ENCODE measurements at places on chromosomes 2 and 18.

- no peak for DNase-seq
- no peaks in the 10 kb centered on the region for H3K4me1 ChIP-seq
- no peaks in the 10 kb centered on the region for H3K27me3 ChIP-seq
These were observed 666.8 kb downstream of the NR4A2 start for GRCh38 chr2:155665704-155666103.

GRCh38 chr2:123035541-123035940 is 989.5 kb upstream of the CNTNAP5 start:
- no peak for DNase-seq
- H3K27ac ChIP-seq, result no peak overlapping the region
- no peaks in the 10 kb centered on the region for H3K36me3 ChIP-seq
- no peaks in the 10 kb centered on the region for H3K27me3 ChIP-seq

- H3K27me3 ChIP-seq, result no peaks in the 10 kb centered on the region
- H3K4me3 ChIP-seq, result no peak overlapping the region
- peaks cover 3% of the 10 kb centered on the region for H3K4me1 ChIP-seq
- no peak overlapping the region for H3K27ac ChIP-seq
- no peaks in the 10 kb centered on the region for H3K36me3 ChIP-seq
These were observed 3.6 kb upstream of the RNF144A start for GRCh38 chr2:6913415-6914157.

DNA sequence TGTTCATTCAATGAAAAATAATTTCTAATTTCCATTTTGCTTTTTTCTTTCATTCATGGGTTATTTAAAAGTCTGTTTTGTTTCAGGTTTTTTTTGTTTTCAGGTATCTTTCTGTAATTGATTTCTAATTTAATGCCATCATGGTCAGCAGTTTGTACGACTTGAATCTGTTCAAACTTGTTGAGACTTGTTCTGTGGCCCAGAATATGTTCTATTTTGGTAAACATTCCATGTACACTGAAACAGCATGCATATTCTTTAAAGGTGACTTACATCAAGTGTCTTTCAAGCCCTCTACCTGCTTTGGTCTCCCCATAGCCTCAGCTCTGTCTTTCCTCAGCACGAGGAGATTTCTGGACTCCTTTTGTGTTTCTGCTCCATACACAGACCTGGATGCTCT is 49.1 kb downstream of the CYP1B1 start:
- no peak for DNase-seq
- H3K4me3 ChIP-seq, result no peak overlapping the region
- no peaks in the 10 kb centered on the region for H3K36me3 ChIP-seq
- no peak overlapping the region for H3K27ac ChIP-seq

DNA sequence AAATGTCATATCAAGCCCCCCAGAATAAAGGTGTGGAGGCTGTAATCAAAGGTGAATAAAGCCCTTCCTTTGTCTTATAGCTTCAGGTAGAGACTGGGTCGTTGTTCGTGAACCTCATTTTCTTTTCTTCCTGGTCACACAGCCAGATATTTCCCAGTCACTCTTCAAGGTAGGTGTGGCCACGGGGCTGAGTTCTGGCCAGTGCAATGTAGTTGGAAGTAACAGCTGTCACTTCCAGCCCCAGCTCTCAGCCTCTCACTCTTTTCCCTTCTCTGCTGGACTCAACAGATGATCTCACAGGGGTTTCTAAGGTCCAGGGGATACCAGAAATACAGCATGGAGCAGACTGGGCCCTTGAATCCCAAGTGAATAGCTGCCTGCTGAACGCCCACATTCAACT is 15.8 kb upstream of the TRPM8 start:
- H3K27me3 ChIP-seq, result no peaks in the 10 kb centered on the region
- no peak overlapping the region for H3K4me3 ChIP-seq
- no peaks in the 10 kb centered on the region for H3K36me3 ChIP-seq
- H3K27ac ChIP-seq, result no peak overlapping the region
- no peaks in the 10 kb centered on the region for H3K4me1 ChIP-seq

GRCh38 chr2:98140210-98140609 is 53.2 kb downstream of the VWA3B start:
- no peaks in the 10 kb centered on the region for H3K4me1 ChIP-seq
- no peak overlapping the region for H3K27ac ChIP-seq
- no peak overlapping the region for H3K4me3 ChIP-seq
- no peaks in the 10 kb centered on the region for H3K36me3 ChIP-seq

GRCh38 chr18:2009942-2010697 is 561.2 kb downstream of the METTL4 start:
- no peaks in the 10 kb centered on the region for H3K36me3 ChIP-seq
- no peak for DNase-seq
- no peaks in the 10 kb centered on the region for H3K4me1 ChIP-seq
- no peak overlapping the region for H3K4me3 ChIP-seq
- no peaks in the 10 kb centered on the region for H3K27me3 ChIP-seq

DNA sequence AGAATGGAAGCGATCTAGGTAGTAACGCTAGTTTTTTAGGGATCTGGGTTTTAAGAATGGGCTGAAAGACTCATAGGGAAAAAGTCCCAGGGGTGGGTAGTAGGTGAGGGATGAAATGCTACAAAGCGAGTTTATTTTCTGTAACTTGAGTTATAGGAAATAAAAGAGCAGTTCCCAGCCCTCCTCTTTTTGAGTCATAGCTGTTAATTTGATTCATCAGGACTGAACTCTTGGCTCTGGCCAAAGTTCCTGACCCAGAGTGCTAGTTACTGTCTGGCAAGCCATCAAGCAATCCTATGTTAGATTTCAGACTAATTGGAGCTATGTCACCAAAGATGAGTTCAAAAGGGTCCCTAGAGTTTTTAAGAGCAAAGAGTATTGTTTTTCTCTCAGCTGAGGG is 17.4 kb upstream of the NOSTRIN start:
- no peak overlapping the region for H3K4me3 ChIP-seq
- H3K27ac ChIP-seq, result no peak overlapping the region
- no peaks in the 10 kb centered on the region for H3K27me3 ChIP-seq
- no peak for DNase-seq

DNA sequence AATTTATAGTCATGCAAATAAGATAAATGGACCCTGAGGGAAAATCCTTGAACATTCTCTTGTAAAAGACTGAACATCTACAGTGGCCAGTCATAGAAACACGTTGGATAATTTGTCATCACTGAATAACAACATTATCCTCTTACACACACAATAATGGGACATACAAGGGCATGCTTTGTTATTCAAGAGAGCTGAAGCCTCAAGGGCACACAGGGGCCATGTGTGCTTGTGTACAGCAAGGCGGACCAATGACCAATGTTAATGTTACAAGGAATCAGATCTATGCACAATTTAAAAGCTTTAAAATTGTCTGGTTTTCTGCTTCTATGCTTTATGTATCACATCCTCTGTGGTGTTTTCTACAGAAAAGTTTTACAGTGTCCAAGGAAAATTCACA is 23.7 kb downstream of the COL6A3 start:
- no peaks in the 10 kb centered on the region for H3K4me1 ChIP-seq
- no peaks in the 10 kb centered on the region for H3K27me3 ChIP-seq
- no peaks in the 10 kb centered on the region for H3K36me3 ChIP-seq
- H3K27ac ChIP-seq, result peak overlapping the region; percentile 57
- H3K4me3 ChIP-seq, result no peak overlapping the region

- no peak for DNase-seq
- no peaks in the 10 kb centered on the region for H3K36me3 ChIP-seq
These were observed 177.4 kb upstream of the HS6ST1 start for GRCh38 chr2:128495996-128496547.

DNA sequence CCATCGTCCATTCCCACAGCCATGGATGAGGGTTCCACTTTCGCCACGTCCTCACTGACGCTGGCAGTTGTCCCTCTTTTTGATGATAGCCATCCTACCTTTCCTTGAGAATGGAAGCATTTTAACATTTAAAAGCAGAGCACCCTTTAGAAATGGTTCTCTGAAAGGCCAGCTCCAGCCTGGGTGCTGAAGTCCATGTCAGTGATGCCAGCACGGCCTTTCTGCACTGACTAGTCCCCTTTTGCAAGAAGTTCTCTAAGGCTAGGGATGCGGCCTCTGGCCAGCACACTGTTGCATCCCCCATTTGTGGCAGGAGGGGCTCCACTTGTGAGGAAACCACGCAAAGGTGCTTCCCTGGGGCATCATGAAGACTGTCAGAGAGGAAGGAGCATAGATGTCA is 203.5 kb downstream of the MGAT5 start:
- no peak overlapping the region for H3K4me3 ChIP-seq
- no peaks in the 10 kb centered on the region for H3K4me1 ChIP-seq
- no peaks in the 10 kb centered on the region for H3K27me3 ChIP-seq
- no peak overlapping the region for H3K27ac ChIP-seq
- no peaks in the 10 kb centered on the region for H3K36me3 ChIP-seq
- no peak for DNase-seq

- no peaks in the 10 kb centered on the region for H3K4me1 ChIP-seq
- H3K36me3 ChIP-seq, result no peaks in the 10 kb centered on the region
- H3K27ac ChIP-seq, result no peak overlapping the region
- no peak overlapping the region for H3K4me3 ChIP-seq
- no peak for DNase-seq
- H3K27me3 ChIP-seq, result no peaks in the 10 kb centered on the region
These were observed 61.2 kb upstream of the MRPS9 start for GRCh38 chr2:104976603-104977120.

DNA sequence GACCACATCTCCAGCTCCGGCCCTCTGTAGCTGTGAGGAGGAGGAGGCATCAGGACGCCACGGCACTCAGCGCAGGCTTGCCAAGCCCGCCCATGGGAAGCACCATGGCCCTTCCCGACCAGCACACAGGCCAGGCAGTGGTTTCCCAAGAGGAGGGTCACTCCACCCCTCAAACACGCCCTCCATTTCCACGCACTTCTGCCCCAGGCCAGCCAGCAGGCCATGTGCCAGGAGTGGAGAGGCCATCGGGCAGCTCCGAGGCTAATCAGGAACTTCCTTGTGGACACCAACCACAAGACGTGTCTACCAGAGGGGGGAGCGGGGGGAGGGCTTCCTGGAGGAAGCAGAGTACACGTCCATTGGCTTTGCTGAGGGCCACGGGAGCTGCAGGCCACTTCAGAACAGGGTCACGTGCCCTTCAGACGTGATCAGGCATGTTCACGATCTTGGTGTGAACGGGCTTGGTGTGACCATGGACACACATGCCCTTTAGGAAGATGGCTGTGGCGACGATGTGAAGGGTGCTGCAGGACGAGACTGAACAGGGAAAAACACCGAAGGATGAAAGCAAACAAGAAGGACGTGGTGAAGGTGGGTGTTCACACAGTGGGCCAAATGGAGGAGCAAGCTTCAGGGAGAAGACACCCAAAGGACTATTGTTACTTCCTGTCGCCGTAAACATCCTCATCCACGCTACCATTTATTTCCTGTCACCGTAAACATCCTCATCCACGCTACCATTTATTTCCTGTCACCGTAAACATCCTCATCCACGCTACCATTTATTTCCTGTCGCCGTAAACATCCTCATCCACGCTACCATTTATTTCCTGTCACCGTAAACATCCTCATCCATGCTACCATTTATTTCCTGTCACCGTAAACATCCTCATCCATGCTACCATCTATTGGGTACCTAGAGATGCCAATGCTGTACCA is 6.5 kb upstream of the MTERF4 start:
- H3K27me3 ChIP-seq, result no peaks in the 10 kb centered on the region
- H3K27ac ChIP-seq, result peak overlapping the region; percentile 52
- H3K36me3 ChIP-seq, result no peaks in the 10 kb centered on the region
- H3K4me3 ChIP-seq, result no peak overlapping the region

DNA sequence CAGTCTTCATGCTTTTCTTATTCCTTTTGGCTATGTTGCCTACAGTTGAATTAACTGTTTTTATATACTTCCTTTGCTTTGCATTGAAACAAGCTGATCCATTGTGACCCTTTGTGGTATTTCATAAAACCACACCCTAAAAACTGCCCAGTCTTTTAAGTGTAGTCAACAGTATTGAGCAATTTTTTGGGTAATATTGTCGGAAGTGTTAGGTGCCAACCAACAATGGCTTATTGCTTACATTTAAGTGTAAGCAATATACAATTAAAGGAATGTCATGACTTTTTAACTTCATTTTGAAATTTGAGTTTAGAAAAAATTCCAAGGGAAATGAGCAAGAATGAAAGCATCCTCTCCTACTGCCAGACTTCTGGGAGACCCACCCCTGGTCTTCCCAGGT is 174.1 kb downstream of the NEDD4L start:
- DNase-seq, result no peak
- no peaks in the 10 kb centered on the region for H3K27me3 ChIP-seq
- H3K4me1 ChIP-seq, result peaks cover 22% of the 10 kb centered on the region
- no peak overlapping the region for H3K27ac ChIP-seq
- H3K36me3 ChIP-seq, result no peaks in the 10 kb centered on the region

- peaks cover 63% of the 10 kb centered on the region for H3K4me1 ChIP-seq
- peak overlapping the region; percentile 93 for H3K27ac ChIP-seq
- H3K27me3 ChIP-seq, result peaks cover 28% of the 10 kb centered on the region
- no peaks in the 10 kb centered on the region for H3K36me3 ChIP-seq
These were observed 464 bp downstream of the CYBRD1 start for GRCh38 chr2:171522788-171523087.

DNA sequence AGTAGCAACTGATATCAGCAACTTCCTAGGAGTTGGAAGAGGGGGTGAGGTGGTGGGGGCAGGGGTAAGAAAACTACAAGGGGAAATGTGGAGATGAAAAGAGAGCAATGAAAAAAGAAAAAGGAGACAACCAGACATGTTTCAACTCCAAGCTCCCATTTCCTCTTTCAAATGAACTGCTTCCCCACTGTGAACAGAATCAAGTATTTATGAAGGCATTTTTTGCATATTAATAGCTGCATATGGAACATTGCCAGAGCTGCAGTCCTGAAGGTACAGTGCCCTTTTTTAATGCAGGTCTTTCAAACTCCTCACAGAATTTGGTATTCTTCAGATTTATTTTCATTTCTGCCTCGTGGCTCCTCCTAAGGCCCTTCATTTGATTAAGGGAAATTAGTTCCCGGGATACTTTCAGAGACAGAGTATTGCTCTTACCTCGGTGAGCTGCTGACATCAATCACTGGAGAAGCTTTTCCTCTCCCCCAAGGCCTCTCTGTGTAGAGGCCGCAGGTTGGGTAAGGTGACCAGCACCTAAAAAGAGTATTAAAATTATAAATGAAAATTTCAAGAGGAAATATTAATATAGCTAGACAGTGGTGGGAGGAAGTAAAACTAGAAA is 68.4 kb downstream of the KIAA2012 start:
- no peak overlapping the region for H3K4me3 ChIP-seq
- no peaks in the 10 kb centered on the region for H3K27me3 ChIP-seq
- H3K27ac ChIP-seq, result no peak overlapping the region
- no peaks in the 10 kb centered on the region for H3K36me3 ChIP-seq
- no peak for DNase-seq

GRCh38 chr2:128305555-128306080 is 13.1 kb downstream of the HS6ST1 start:
- H3K27ac ChIP-seq, result peak overlapping the region; percentile 95
- peaks cover 100% of the 10 kb centered on the region for H3K4me1 ChIP-seq
- DNase-seq, result no peak
- H3K36me3 ChIP-seq, result no peaks in the 10 kb centered on the region
- H3K4me3 ChIP-seq, result no peak overlapping the region
- no peaks in the 10 kb centered on the region for H3K27me3 ChIP-seq

- no peak overlapping the region for H3K4me3 ChIP-seq
- no peak for DNase-seq
- no peaks in the 10 kb centered on the region for H3K4me1 ChIP-seq
- no peaks in the 10 kb centered on the region for H3K36me3 ChIP-seq
- no peak overlapping the region for H3K27ac ChIP-seq
These were observed 323.9 kb upstream of the ID2 start for GRCh38 chr2:8357738-8358518.

- H3K27ac ChIP-seq, result no peak overlapping the region
- no peak overlapping the region for H3K4me3 ChIP-seq
- H3K4me1 ChIP-seq, result no peaks in the 10 kb centered on the region
- H3K36me3 ChIP-seq, result no peaks in the 10 kb centered on the region
These were observed 401.5 kb downstream of the CNTNAP5 start for GRCh38 chr2:124426625-124427024.
